ENCODE measurements at places on chromosomes 1 and 21.

- DNase-seq, result no peak
Measured at GRCh38 chr1:224781800-224782199, 147.7 kb upstream of the DNAH14 start.

- no peak for DNase-seq
Measured at GRCh38 chr1:170714163-170714562, 50.2 kb downstream of the PRRX1 start.

- no peak for DNase-seq
Measured at GRCh38 chr1:220915117-220915440, 35.8 kb downstream of the HLX start.

GRCh38 chr1:211340622-211341507, 14.2 kb downstream of the TRAF5 start:
- DNase-seq, result no peak

- peak; percentile 67 for DNase-seq
Measured at GRCh38 chr1:89844241-89844807, 23.5 kb downstream of the LRRC8D start.

GRCh38 chr1:24695202-24695974, 49.9 kb upstream of the CLIC4 start:
- DNase-seq, result no peak

DNA sequence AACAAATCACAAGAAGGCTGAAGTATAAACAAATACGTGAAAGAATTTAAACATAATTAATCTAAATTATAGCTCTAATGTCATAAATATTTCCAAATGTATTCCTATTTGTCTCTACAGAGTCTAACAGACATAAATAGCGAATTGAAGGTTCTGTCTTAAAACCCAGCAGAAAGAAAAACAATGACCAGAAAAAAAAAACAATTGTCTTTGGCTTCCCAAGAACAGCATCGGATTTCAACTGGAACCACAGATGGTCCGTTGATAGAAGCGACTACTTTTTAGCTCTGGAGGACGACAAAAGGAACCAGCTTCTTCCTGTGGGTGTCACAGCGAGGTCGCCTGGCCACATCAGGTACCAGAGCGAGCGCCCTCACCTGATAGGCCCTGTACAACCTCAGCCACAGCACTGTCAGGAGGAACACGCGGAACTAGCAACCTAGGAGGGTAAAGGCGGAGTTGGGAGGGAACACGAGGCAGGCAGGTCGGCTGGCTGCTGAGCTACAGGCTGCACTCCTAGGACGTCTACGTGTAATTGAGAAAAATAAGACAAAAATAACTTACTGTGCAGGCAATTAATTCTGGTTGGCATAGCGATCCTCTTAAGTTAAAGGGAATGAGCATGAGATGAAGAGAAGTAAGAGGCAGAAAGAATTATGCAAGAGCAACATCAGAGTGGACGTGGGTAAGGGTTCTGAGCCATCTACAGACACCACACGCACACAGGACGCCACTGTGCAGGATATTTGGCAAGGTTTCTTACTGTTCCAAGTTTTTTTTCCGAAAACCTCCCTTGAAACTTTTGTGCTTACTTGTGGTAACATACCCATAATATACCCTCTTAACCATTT, 16.7 kb upstream of the PRDM15 start:
- DNase-seq, result no peak

DNA sequence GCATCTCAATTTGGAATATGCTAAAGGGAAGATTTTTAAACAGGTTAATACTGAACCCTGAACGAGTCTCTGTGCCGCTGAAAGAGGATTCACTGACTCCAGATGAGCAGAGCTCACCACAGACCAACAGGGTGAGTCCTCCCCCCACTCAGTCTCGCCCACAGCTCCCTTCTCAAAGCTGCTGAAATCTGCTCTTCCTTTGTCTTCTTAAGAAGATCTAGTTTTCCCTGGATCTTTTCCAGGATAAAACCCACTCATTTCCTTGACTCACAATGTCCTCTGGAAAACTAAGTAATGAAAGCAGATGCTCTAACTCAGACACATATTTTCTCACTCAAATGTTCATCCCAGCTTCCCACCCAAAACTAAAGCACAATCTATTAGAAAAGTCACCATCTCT, 447.0 kb upstream of the PKN2 start:
- peak; percentile 27 for DNase-seq

DNA sequence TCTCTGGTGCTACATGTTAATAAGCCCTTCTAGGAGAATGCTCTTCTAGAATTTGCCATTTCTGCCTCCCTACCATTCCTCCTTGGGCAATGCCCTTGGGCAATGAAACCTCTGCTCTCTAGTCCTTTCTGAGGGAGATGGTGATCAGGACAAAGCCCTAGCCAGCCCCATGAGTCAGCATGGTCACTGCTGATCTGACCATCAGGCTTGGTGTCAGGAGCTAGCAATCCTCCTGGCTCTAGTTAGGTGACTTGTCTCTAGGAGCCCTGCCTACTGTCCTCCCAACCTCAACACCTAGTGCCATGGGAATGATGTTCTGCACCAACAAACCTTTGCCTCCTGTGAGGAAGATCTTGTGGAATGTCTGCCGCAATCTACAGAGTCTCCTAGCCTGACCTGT, 89.8 kb downstream of the NMNAT2 start:
- no peak for DNase-seq

GRCh38 chr1:89670711-89671110, 37.8 kb downstream of the LRRC8C start:
- DNase-seq, result no peak

- no peak for DNase-seq
Measured at GRCh38 chr1:101120868-101121267, 95.3 kb upstream of the DPH5 start.

- DNase-seq, result peak; percentile 92
Measured at GRCh38 chr1:85321237-85321964, 45.0 kb upstream of the BCL10 start.

DNA sequence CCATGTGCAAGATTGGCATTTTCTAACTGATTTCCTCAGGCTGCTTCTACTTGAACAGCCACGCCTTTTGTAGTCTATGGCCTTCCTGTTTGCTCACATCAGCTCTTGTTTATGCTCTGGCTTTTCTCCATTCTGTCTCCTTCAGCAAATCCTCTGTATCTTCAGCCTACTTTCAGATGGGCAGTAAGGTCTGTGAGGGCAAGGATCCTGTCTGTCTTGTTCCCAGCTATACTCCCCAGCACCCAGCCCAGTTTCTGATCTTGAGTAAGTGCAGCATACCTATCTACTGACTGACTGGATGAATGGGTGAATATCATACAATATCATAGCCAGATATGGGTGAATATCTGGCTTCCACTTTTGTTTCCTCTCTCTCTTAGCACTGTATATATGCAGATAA, 438.1 kb downstream of the LMO4 start:
- no peak for DNase-seq

DNA sequence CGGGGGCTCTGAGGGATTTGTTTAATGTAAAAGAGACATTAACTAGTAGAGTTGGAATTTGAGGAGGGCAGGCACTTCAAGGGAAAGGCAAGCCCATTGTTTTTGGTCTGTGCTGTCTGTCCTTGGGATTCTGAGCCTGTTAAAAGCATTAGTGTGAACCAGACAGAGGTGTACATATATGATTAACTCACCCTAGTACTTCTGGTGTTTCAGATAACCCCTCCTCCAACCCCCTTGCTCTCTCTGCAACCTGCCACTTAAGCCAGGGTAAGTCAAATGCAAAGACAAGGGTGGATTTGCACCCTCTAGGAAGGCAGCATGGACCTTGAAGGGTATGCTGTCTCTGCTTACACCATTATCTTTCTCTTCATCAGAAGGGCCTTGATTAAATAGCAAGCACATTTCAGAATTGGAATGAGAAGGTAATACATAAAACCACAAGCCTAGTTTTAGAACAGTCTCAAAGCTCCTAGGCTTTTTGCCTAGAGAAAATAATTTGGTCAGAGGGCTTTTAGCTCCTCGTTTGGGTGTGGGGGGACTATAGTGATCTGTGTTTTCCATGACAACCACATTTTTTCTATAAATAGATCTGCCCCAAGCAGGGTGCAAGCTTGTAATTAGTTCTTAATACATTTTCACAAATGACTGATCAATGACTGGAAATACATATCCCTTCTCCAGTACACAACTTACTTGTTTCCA, 120.7 kb upstream of the SGIP1 start:
- no peak for DNase-seq

- DNase-seq, result no peak
Measured at GRCh38 chr1:12209495-12209832, 20.4 kb upstream of the VPS13D start.

DNA sequence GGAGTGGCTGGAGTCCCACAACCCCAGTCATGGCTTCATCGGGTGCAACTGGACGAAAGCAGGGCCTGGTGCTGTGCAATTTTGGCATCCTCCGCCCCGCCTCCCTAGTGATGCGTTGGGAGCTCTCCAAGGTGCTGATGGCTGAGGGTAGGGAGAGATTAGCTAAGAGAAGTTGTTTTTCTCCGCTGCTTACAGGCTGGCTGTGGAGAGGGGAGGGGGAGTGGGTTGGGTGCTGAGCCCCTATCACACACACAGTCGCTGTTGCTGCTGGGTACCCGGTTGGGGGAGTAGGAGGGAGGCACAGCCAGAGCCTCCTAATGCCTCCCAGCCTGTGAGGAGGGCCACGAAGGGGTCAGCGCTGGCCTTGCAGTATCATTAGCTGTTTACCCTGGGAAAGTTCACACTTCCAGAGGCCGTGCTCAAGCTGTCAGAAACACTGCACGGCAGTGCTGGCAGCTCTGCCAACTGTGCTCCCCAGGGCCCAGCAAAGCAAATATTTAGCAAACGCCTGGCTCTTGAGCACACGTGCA, 110.0 kb downstream of the GRIK3 start:
- DNase-seq, result peak; percentile 62

DNA sequence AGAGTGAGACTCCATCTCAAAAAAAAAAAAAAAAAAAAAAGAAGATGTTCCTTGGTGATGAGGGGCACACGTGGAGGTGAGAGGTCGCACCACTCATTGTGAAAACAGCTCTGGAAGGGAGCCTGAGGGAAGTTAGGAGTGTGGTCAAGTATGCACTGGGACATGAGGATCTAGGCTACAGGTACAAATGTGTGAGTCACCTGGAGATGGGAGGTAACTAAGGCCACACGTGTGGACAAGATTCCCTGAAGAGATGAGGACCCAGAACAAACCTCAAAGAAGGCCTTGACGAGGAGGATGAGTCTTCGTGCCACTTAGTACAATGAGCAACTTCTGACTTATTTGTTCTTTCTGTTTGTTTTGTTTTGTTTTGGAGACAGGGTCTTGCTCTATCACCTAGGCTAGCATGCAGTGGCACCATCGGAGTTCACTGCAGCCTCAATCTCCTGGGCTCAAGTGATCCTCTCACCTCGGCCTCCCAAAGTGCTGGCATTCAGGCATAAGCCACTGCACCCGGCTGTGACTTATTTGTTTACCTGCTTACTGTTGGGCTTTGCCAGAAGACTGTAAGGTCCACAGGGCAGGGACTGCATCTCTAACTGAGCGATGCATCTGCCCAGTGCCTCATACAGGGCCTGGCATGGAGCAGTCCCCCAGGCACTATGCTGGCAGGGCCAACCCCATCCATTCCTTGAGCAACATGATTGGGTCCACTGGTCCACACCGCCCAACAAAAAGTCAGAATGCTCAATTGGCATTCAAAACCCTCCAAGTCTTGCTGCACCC, 6.4 kb downstream of the ASAP3 start:
- no peak for DNase-seq

DNA sequence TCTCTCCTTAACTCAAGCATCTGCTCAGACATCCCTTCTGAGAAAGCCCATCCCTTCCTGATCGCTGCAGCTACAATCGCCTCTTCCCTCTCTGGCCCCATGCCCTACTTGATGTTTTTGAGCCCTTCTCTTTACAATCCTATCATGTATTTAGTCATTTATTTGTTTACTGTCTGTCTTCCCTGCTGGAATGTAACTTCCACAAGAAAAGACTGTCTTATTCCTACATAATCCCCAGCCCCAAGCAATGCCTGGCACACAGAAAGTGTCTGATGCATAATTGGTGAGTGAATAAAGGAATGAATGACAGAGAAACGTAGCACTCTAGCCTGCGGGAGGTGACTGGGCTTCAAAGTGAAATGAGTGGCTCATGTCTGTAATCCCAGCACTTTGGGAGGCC, 25.4 kb downstream of the ECE1 start:
- DNase-seq, result peak; percentile 32

GRCh38 chr1:56643661-56644060, 1.5 kb upstream of the PRKAA2 start:
- no peak for DNase-seq

DNA sequence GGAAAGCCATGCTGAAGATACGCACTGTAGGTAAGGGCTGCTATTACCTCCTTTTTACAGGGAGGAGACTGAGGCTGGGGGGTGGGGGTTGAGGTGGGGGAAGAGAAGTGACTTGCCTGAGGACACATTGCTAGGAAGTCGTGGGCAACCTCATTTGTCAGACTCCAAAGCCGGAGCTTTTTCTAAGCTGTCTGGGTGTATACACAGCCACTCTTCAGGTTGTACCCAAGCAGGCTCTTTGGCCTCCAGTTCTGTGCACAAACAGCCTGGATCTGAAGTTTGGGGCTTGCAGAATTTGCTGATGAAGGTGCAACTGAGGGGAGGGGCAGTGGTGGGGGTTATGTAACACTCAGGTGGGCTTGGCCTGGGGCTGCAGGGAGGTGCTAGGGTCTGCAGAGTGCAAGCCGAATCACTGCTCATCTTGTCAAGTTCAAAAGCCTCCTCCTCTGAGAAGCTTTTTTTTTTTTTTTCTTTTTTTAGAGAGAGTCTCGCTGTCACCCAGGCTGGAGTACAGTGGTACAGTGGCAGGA, 16.9 kb downstream of the TINAGL1 start:
- DNase-seq, result no peak

- no peak for DNase-seq
Measured at GRCh38 chr1:34918977-34919561, 10.4 kb downstream of the DLGAP3 start.

DNA sequence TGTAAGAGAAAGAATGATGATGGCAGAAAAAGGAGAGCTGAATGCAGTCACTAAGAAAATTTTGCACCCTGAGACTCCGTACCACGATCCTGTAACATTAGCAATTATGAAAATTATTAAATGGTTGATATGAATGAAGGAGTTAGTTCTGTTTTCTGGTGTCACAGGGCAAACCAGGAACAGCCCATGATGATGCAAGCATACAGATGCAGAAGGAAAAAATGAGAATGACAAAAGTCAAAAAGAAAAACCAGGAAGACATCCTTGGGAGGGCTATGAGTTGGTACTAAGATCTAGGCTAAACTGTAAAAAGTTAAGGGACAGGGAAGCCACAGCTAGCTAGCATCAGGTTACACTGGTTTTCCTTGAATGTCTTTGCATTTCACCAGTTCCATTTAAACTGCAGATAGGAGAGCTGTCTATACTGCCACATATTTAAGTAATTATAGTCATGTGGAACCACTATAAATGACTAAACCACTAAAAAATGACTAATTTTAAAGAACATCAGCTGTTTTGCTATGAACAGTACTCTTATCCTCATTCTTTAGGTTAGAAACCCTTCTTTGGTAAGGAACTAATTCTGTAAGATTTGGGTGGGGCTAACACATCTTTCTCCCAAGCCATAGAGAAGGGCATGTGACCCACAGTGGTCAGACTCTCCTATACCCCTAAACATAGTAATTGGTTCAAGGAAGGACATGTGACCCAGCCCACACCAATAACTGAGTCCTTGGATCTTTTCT, 11.4 kb downstream of the DOCK7 start:
- DNase-seq, result no peak

Data from Daoy (cell line).